GM12892 (cell line): ENCODE measurements at places on chromosomes 12 and 14.

DNA sequence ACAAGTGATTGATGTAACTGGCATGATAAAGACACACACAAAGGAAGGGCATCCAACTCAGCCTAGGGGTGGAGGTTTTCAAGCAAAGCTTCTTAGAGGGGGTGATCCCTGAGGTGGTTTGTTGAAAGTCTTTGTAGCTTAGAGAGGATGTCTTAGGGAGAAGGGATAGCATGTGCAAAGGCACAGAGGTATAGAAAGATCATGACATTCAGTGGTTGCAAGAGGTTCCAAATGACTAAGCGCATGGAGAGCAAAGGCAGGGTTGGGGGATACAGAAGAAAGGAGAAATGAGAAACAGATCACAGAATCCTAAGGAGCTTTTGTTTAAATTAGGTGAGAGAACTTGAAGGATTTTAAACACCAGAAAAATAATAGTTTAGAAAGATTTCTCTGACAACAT lies 5.2 kb upstream of the CCT2 start:
- DNase-seq, result no peak

- no peak for DNase-seq
Measured at GRCh38 chr12:6639151-6639801, 3.5 kb upstream of the LPAR5 start.

DNA sequence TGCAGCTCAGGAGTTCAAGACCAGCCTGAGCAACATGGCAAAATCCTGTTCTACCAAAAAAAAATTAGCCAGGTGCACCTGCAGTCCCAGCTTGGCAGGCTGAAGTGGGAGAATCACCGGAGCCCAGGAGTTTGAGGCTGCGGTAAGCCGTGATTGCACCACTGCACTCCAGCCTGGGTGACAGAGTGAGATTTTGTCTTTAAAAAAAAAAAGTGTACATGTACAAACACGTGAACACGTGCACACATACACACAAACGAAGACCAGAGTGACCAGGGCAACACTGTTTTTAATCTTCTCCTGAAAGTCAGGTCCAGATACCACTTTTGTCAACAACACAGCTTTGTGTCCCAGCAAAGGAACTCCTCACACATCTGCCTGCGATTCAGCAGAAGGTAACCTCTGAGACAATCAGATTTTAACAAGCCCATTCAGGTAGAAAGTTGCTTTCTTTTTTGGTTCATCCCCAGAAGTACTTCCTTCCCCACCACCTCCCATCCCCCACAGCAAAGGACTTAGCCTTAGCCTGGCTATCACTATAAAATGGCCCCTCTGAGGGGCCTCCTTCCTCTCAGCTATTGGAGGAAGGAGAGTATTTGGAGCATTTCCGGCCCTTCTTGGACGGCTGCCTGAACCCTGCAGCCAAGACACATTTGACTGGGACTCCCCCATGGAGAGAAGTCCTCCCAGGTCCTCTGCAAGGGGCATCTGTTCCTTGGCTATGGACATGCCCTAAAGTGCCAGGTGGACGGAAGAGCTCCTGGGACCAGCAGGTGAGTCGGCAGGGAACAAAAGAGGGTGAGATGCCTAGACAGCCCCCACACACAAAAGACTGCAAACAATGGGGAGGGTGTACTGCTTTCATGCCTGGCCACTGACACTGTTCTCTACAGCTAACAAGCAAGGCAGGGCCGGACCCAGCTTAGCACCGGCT lies 9.8 kb downstream of the CTDSP2 start:
- DNase-seq, result no peak

- no peak for DNase-seq
Measured at GRCh38 chr12:43198608-43199007, 353.4 kb downstream of the ADAMTS20 start.

- no peak for DNase-seq
Measured at GRCh38 chr12:81896771-81897170, 137.6 kb upstream of the PPFIA2 start.

GRCh38 chr14:24883576-24883975 lies 166.4 kb downstream of the STXBP6 start:
- no peak for DNase-seq

DNA sequence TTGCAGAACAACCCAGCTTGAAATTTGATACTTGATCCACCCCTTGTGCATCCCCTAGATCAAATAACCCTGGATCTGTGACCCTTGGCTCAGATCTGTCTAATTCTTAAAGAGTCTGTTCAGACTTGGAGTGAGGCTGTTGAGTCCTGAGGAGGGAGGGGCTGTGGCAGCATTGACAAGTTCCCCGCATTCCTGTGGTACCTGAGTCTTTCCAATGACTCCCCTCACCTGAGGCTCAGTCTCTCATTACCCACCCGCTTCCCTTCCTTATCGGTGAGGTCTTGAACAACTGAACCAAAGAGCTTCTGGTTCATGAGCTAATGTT lies 16.1 kb upstream of the HDAC7 start:
- no peak for DNase-seq

GRCh38 chr14:103495854-103496253 lies 26.8 kb downstream of the CKB start:
- no peak for DNase-seq

- DNase-seq, result no peak
Measured at GRCh38 chr12:52055731-52056711, 4.8 kb downstream of the NR4A1 start.

DNA sequence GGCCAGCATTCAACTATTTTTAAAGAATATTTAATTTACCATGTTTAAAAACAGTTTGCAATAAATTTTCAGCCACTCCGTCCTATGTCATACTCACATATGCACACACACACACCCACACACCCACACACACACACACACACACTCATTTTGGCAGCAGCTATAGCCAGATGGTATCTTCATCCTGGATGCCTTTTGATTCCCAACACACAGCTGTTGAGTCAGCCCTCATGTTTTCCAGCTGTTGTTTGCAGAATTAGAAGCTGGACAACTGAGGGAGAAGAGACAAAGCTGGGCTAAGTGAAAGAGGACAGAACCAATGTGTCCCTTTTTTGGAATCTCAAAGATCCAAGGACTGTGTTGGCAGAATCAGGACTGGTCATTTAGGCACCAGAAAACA lies 80.0 kb upstream of the EGLN3 start:
- no peak for DNase-seq

DNA sequence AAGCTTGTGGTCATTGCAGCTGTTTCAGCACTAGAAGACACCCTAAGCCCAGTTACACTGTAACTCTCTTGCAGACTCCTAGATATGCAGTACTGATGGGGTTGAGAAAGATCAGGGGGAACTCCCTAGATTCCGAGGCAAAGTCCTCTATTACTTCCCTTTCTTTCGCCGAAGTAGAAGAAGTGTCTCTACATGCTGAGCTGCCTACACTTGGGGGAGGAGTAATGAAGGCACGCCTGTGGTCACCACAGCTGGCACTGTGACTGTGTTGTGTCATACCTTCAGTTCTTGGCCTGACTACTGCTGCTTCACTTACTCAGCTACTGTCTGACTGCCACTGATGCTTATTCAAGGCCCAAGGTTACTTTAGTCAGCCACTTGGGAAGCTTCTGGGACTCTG lies 35.1 kb upstream of the RPL10L start:
- DNase-seq, result no peak

- no peak for DNase-seq
Measured at GRCh38 chr12:10073261-10073660, 25.5 kb downstream of the CLEC1A start.
